GM23248 (cell line): ENCODE measurements at places on chromosomes 7 and 10. TPM values are rescaled to one million over a fixed set of nuclear protein-coding genes. Genes with fewer than 3 reads are reported as not detected.
A peak's percentile ranks its signal among the peaks of the same experiment; 100 is the strongest.

GRCh38 chr10:83806717-83807116, 332.6 kb upstream of the GHITM start:
- no peaks in the 10 kb centered on the region for H3K36me3 ChIP-seq
- no peaks in the 10 kb centered on the region for H3K27me3 ChIP-seq
- H3K4me1 ChIP-seq: no peaks in the 10 kb centered on the region
- H3K27ac ChIP-seq: no peak overlapping the region

- peaks cover 79% of the 10 kb centered on the region for H3K36me3 ChIP-seq
- H3K27me3 ChIP-seq: no peaks in the 10 kb centered on the region
- H3K27ac ChIP-seq: no peak overlapping the region
Observed at GRCh38 chr10:95635319-95635733, 21.2 kb downstream of the ALDH18A1 start.

- no peaks in the 10 kb centered on the region for H3K36me3 ChIP-seq
- DNase-seq: no peak
- no peaks in the 10 kb centered on the region for H3K4me1 ChIP-seq
Observed at GRCh38 chr7:340200-340937, 50.4 kb downstream of the FOXL3 start.

DNA sequence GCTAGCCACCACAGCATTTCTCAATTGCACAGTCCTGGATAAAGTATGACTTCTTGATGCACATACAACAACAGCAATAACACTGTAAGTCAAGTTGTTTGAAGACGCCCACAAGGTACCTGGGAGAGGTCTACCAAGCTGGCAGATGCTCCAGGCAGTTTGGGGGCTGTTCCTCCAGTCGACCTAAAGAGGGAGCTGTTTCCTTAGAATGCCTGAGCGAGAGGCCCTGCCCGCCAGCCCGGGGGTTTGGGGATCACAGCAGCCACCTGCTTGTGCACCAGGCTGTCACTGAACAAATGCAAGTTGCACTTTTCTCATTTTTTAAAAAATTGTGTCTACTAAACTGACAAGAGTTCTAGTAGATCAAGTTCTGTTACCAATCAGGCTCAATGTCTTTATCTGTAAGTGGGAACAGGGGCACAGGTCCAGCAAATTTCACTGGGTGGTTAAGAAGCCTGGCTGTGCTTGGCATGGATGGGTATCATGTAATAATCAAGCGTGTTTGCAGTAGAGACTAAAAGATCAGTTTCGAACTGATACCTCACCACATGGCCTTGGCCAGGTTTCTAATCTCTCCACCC, 193.8 kb upstream of the ADO start:
- H3K36me3 ChIP-seq: no peaks in the 10 kb centered on the region
- H3K4me3 ChIP-seq: no peak overlapping the region
- DNase-seq: peak; percentile 68
- H3K27me3 ChIP-seq: no peaks in the 10 kb centered on the region
- peaks cover 13% of the 10 kb centered on the region for H3K4me1 ChIP-seq

DNA sequence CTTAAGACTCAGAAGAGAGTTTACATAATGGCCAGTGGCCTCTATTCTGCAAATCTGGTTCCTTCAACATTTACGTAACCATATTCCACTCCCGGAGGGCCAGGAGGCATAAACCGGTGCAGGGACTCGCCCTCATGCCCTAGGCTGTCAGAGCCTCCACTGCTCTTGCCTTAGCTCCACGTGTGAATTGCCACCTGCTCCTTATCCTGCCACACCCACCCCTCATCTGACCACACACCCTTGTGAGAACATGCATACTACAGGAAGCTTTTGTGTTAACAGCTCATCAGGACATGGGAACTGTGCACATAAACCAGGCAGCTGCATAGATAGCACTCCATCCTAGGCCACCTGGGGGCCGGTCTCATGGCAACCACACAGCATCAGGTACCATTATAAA, 146.7 kb upstream of the PFKP start:
- DNase-seq: no peak
- no peak overlapping the region for H3K27ac ChIP-seq

GRCh38 chr10:79103585-79103984, 34.8 kb downstream of the ZMIZ1 start:
- peak; percentile 44 for DNase-seq
- no peak overlapping the region for H3K4me3 ChIP-seq
- H3K27me3 ChIP-seq: no peaks in the 10 kb centered on the region
- H3K27ac ChIP-seq: peak overlapping the region; percentile 37

- H3K27me3 ChIP-seq: no peaks in the 10 kb centered on the region
- no peak overlapping the region for H3K27ac ChIP-seq
- no peaks in the 10 kb centered on the region for H3K36me3 ChIP-seq
- peak; percentile 51 for DNase-seq
Observed at GRCh38 chr7:84105586-84105985, 89.0 kb downstream of the SEMA3A start.

DNA sequence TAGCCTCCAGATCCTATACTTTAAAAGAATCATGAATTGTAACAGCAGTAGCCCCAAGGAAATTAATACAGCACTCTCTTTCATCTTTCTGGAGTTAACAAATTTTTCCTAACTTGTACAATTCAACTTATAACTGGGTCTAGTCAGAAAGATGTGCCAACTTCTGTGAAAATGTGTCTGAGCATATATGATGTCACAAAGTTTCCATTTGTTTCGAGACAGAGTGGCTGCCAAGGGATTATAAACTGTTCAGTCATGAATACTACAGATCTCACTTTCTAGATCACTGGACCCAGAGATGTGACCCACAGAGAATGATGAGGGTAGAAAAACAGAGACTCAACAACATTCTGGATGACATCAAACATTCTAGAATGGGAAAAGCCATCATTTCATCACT, 249.2 kb upstream of the PHF14 start:
- H3K27me3 ChIP-seq: no peaks in the 10 kb centered on the region
- H3K4me3 ChIP-seq: no peak overlapping the region
- DNase-seq: no peak

DNA sequence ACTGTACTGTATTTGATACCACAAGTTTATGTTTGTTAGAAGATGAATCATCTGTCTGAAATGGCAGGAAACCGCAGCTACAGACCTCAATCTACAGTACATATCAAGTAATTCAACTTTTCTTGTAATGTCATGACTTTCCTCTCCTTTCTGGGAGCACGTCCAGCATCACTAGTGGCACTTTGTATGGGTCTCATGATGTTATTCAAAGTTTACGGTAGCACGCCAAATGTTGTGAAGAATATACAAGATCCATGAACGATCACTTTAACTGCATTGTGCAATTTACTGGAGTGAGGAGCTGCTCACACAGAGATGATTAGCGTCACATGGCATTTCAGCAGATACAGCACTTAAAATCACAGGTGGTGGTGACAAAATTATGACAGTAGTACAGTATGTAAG, 257.8 kb upstream of the GNAI1 start:
- DNase-seq: peak; percentile 35
- no peaks in the 10 kb centered on the region for H3K27me3 ChIP-seq
- no peaks in the 10 kb centered on the region for H3K36me3 ChIP-seq
- no peak overlapping the region for H3K4me3 ChIP-seq
- no peak overlapping the region for H3K27ac ChIP-seq

The ADCYAP1R1 gene
- total RNA-seq: not detected in 2 replicates

The CHRM2 gene
- total RNA-seq: 3.7 and 5.2 TPM in 2 replicates

The ADAP1 gene
- total RNA-seq: 0.38 and 1.1 TPM in 2 replicates

The SCIN gene
- 0.13 and 0.32 TPM in 2 replicates for total RNA-seq
